Nephron progenitor cell (in vitro differentiated cells): ENCODE measurements at places on chromosomes 5 and 9.

DNA sequence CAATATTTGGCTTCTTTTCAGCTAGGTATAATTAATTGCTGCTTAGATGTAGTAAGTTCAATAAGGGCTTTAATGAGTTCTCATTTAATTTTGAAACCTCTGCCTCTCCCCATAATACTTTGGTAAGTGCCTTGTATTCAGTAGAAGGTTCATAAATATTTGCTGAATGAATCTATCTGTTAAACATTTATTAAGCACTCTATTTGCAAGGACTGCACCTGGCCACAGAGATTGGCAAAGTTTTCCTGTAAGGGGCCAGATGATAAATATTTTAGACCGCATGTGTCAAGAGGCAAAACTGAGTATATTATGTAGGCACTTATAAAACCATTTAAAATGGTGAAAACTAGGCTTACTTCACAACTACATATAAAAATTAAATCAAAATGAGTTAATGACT lies 19.0 kb upstream of the GNA14 start:
- DNase-seq: no peak

- no peak for DNase-seq
These were observed 10.0 kb downstream of the HOMER1 start for GRCh38 chr5:79503794-79504495.

- DNase-seq: no peak
These were observed 33.6 kb downstream of the SUB1 start for GRCh38 chr5:32618962-32619361.

DNA sequence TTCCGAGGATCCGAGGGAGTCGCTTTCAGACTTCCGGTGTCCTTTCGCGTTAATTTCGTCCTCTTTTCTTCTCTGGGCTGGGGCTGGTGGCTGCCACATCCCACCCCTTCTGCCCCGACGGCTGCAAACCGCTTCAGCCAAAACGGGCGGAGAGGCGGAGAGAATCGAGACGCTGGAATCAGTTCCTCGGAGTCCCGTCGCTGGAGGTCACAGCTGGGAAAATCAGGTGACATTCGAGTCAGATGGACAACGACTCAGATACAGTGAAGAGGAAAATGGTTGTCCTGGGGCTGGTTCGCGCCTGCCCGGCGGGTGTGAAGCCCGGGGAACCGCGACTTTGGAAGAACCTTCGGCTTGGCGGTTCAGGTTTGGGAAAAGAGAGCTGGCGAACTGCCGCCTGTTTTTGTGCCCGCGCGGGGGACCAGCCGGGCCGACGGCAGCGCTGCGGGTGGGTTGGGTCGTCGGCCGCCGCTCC lies 8.9 kb upstream of the NKX2-5 start:
- DNase-seq: no peak

GRCh38 chr9:89444925-89445765 lies 52.8 kb downstream of the SEMA4D start:
- no peak for DNase-seq
